ENCODE measurements at places on chromosomes 5 and 9.

DNA sequence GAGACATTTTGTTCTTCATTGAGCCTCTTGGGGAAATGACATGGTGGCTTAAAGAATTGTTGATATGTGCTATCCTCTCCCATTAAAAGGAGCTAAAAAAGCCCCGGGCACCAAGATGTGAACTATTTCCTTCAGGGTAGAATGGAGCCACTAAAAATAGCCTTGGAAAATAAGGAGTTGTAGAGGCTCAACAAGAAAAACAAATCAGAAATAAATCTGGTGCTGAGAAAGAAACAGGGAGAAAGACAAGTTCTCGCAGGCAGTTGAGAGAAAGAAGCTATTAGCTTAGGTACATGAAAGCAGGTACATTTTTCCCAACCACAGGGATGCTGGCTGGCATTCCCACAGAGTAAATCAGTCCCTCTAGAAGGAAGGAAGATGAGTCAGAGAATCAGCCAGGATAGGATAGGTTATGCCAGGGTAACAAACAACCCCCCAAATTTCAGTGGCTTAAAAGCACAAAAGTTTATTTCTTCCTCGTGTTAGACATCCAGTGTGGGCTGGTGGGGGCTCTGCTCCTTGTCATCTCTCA lies 134.6 kb upstream of the ADRA1B start:
- DNase-seq = no peak

- DNase-seq = no peak
Observed at GRCh38 chr9:130332384-130332926, 66.9 kb downstream of the HMCN2 start.

DNA sequence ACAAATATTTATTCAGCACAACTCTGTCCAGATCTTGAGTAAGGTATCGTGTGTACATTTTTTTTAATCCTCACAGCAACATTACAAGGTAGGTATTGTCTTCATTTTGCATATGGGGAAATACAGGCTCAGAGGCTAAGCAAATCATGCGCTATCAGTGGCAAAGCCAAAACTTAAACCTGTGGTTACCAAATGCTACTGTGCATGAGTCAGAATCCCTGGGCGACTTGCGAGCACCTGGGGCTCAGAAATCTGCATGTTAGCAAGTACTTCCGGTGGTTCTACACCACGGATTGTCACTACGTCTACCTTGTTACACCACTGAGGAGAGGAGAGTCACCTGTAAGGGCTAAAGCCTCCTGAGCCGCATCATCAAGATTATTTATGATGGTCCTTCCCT lies 21.3 kb downstream of the C5orf58 start:
- no peak for DNase-seq

GRCh38 chr5:176609724-176610434 lies at the start of gene GPRIN1:
Gene GPRIN1, minus strand, starts transcription at chr5:176610156. Its CDS starts 10,322 bp downstream, at chr5:176599834.
- peak; percentile 70 for DNase-seq

GRCh38 chr5:65791712-65792673 lies 70.0 kb downstream of the NLN start:
- DNase-seq = no peak

DNA sequence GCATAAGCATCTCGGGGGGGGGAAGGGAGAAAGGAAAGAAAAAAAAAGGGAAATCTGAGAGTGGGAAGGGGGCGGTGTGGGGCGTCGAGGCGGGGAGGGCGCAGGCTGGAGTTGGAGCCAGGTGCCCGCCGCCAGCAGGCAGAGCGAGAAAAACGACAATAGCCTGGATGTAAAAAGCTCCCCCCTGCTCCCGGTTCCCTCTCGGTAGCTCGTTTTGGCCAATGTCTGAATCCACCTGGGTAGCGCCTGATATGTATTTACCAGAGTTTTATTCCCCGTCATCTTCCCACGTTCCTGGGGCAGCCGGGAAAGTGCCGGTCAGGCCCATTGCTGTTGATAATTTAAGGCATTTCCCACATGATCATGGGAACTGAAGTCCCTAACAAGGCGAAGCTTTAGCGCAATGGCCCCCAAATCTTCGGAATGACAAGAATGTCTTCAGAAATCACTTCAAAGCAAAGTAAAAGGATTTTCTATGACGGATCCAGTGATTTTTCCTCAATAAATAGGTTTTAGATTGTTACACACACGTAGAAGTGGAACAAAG lies 3.0 kb upstream of the OTP start:
- DNase-seq = no peak

DNA sequence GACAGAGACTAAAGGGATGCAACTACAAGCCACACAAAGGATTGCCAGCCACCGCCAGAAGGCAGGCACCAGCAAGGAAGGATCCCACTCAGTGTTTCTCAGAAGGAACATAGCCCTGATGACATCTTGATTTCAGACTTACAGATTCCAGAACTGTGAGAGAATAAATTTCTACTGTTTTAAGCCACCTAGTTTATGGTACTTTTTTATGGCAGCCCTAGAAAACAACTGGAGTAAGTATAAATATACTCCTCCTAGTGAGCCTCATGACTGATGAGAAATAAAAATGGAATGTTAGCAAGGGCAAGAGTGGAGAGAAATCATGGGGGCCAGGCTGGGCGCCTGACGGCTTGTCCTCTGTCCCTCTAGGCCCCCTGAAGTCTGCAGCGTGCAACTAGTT lies 307.3 kb downstream of the PIK3R1 start:
- DNase-seq = no peak

GRCh38 chr5:160555971-160556631 lies 134.4 kb downstream of the PTTG1 start:
- no peak for DNase-seq

GRCh38 chr5:1324301-1324700 lies 20.6 kb downstream of the CLPTM1L start:
- no peak for DNase-seq

- no peak for DNase-seq
Observed at GRCh38 chr9:70438341-70438928, 24.0 kb upstream of the KLF9 start.

- no peak for DNase-seq
Observed at GRCh38 chr5:1053391-1054017, 44.9 kb downstream of the NKD2 start.

GRCh38 chr5:91332267-91333045 lies 50.7 kb downstream of the ARRDC3 start:
- DNase-seq = no peak

- no peak for DNase-seq
Observed at GRCh38 chr9:104247899-104248460, 153.9 kb downstream of the SMC2 start.

GRCh38 chr9:16718952-16719351 lies 151.5 kb downstream of the BNC2 start:
- no peak for DNase-seq

DNA sequence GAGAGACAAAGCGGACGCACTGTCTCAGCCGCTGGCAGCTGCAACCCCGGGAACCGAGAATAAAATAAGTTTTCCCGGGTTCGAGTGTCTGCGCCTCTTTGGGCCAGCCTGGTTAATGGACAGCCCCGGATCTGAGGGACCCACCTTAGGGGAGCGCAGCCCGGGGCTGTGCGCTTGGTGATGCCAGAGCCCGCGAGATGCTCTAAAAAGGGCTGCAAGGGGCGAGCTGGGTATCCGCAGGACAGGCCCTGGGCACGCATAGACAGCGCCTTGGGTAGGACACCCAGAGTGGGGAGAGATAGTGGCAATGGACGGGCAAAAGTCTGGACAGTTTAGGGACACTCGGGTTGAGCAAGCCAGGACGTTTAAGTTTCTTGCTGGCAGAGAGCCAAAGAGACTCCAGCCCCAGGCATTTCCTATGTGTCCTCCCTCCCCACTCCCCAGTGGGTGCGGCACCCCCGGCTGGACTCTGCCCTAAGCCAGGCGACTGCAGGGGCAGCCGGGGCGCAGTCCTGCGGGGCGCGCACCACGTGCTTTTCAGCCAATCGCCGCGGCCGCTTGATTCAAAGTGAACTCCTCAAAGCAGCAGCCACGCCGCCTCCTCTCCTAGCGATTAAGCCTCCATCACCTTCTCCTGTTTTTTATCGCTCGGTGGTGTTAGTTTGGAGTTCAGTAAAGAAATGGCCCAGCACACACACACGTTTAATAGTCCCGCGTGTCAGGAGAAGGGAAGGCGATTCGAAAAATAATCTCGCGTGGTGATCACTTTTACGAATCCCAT lies 616 bp upstream of the ENC1 start:
- peak; percentile 75 for DNase-seq

DNA sequence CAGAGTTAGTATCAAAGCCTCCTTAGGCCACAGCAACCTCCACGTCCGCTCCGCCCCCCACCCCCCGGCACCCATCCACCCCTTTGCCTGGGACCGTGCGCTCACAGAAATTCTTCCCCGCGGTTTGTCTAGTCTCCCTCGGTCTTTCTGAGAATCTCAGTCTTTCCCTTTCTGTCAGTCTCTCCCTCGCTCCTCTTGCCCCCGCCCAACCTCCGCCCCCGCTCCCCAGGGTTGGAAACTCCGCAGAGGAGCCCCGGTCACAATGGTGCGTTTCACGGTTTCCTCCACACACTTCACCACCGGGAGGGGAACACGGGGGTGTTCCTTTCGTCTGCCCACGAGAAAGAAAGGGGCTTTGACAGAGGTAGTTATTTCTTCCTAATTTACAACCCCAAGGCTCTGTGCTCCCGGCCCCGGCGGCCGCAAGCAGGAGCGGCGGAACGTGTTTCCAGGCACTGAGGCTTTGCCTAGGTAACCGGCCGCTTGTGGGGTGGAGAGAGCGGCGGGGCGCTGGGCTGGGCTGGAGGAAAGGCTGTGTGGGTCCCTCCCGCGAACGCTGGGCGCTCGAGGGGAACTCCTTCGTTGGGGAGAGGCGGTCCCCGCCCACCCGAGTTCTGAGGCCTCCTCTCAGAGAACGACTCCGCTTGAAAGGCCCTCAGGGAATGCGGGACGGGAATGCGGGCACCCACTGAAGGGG lies 2.1 kb downstream of the NR4A3 start:
- DNase-seq = peak; percentile 43

DNA sequence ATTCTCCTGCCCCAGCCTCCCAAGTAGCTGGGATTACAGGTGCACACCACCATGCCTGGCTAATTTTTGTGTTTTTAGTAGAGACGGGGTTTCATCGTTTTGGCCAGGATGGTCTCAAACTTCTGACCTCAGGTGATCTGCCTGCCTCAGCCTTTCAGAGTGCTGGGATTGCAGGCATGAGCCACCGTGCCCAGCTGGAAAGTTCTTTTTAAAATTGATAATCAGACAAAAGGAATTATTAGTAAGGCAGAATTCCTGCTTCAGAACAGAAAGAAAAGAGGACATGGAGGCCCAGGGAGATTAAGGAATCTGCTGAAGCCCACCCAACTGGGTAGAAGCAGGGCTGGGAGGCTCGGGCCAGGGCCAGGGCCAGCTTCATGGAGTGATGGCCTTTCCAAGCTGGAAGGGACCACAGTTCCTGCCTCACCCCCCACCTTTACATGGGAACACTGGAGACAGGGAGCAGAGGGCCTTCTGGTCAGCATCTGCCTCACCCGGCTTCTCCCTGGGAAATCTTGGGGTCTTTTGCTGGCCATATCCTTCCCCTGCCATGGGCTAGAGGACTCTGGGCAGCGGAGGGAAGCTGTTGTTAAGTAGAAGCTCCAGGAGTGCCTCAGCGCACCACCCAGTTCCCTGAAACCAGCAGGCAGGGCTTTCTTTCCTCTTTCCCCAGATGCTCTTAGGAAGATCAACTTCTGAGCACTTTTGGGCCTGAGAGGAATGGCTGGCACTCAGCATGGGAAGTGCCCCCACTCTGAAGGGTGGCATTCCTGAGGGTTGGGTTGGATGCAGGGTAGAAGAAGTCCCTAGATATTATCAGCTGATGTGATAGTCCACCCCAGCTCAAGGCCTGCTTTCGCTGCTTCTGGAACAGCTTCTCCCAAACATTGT lies 70.1 kb downstream of the RGS3 start:
- no peak for DNase-seq

DNA sequence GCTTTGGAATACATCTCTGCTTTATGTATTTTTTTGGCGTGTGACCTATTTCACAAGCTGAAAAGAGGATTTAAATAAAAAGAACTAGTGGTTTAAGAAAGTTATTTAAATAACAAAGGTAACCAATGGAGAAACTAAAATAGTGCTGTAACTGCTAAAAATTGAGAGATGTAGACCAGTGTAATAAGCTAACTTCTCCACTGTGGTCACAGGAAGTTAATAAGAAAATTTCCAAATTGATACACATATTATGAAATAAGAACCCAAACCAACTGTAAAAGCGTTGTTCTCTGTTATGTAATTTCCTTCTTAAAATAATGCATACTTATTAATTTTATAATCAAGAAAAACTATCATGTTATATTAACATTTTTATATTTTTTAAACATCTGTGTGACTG lies 29.1 kb upstream of the ZFAND5 start:
- no peak for DNase-seq

DNA sequence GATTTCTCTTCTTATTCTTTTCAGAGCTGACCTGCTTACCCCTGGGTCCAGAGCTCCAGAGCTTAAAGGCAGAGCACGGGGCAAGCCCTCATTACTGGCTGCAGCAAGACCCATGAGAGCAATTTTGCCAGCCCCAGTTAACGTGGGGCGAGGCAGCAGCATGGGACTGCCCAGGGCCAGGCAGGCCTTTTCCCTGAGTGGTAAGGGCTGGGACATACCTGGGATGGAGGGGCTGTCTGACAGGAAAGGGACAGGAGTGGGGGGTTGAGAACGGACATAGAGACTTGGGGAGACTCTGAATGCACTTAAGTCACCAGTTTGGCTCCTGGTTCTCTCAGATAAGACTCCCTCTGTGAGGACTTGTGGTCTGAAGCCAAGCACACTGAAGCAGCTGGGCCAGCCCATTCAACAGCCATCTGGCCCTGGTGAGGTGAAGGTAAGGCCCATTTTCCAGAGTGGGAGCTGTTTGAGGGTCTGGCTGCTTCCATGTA lies 26.2 kb downstream of the HMGXB3 start:
- no peak for DNase-seq

DNA sequence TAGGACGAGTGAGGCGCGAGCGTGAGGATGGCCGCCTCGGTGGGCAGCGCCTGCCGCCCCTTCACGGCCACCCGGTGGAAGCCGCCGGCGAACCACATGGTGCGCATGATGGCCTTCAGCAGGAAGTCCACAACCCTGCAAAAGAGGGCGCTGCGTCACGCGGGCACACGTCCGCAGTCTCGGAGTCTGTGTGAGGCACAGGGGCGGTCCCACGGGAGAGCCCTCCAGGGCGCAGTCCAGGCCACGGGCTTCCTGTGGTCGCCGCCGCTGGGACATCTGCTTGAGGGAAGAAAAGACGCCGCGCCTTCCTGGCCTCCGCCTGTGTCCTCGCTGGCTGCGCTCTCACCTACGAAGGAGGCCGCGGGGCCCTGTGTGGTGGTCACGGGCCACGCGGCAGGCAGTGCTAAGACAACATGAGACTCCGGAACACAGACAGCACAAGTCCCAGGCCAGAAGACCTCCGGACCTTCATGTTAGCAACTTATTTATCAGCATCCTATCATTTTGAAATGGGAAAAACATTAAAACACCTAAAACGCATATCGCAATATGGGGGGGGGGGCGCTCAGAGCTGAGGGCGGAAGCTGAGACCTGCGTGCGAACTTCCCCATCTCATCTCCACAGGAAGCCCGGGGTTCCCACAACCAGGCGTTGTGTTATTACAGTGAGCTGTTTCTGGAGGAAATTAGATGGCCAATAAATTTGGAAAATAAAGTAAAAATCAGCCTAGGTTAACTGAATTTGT lies 28.8 kb downstream of the LPCAT1 start:
- no peak for DNase-seq

DNA sequence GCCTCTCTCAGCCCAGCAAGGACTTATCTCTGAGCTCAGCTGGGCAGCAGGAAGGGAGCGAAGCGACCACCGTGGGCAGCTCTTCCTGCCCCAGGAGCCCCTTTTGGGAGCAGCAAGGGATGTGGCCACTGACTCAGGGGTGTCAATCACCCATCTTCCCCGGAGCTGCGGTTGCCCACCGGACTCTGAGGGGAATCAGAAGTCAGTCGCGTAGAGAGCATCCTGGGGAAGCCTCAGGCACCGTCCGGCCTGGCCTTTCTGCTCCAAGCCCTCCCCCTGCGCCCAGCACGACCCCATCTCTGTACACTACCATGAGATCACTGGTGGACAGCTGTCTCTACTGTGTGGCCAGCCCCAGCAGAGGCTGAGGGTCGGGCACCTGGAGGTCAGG lies 24.6 kb downstream of the GFI1B start:
- no peak for DNase-seq
